Fibroblast of skin of scalp (primary cell): ENCODE measurements at places on chromosomes 7 and 10.

GRCh38 chr7:150909200-150909995 is 57.1 kb downstream of the AOC1 start:
- no peak for DNase-seq

DNA sequence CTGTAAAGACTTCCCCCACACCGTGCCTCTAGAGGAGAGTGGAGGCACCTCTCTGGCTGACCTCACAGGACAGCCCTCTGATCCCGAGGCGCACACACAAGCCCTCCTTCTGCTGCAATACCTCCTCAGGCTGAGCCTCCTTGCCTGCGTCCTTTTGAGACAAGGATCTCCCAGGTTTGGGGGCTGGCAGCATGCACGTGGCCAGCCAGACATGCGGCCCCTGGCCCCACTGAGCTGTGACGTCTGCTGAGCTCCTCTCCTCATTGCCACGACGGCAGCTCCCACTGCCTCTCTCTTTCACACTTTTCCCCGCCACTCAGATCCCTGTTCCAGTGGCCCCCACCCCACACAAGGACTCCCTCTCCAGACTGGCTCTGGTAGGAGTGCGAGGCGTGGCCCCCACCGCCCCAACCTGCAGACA is 12.2 kb upstream of the DNAAF5 start:
- DNase-seq: no peak

DNA sequence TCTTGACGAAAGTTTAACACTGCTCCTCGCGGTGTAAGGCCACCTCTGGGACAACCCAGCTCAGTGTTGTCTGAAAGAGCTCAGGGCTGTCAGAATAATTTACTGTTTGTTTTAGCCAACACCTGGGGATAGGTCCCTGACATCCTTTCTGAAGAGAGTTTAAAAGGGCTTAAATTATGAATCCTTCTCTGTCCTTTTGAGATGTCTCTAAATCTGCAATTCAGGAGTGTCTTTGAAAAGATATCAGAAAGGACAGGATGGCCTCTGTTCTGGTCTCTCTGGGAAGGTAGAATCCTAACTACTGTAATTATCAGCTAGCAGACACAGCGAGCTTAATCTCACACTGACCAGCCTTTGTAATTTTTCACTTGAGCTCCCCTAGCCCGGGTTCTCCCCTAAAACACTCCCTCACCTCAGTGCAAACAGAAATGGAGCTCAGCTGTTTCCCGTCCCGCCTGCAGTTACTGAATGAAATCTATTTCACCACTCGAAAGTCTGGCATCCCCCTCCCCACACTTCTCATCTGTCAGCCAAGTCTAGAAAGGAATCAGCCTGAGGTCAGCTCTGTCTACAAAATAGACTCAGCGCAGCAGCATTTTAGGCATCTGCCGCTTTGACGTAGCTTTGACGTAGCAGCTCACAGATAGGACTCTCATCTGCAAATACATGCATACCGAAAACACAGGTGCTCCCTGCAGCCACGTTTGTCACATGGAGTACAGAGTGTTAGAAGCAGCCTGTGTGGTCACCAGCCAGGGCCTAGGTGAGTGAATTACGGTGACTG is 4.8 kb downstream of the DYNC2I1 start:
- DNase-seq: no peak

DNA sequence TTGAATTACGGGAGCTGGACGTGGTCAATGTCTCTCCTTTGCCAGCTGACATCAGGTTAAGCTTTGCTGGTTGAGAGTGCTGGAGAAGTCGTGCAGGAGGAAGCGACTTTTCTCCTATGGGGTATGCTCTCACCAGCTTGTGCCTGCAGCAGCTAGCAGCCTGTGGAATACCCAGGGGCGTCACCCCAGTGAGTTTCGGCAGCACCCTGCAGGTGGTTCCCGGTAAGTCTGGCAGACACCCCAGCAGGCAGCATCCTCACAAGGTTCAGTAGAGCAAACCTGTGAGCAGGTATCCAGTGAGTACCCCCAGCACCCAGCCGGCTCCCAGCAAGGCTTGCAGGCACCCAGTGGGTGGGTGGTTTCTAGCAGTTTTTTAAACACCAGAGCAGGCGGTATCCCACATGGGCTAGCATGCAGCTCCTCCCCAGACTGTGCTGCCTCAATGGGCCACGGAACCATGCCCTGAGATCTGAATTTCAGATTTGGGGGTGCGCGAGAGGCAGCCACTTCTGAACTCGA is 74.8 kb upstream of the SVIL start:
- no peak for DNase-seq

DNA sequence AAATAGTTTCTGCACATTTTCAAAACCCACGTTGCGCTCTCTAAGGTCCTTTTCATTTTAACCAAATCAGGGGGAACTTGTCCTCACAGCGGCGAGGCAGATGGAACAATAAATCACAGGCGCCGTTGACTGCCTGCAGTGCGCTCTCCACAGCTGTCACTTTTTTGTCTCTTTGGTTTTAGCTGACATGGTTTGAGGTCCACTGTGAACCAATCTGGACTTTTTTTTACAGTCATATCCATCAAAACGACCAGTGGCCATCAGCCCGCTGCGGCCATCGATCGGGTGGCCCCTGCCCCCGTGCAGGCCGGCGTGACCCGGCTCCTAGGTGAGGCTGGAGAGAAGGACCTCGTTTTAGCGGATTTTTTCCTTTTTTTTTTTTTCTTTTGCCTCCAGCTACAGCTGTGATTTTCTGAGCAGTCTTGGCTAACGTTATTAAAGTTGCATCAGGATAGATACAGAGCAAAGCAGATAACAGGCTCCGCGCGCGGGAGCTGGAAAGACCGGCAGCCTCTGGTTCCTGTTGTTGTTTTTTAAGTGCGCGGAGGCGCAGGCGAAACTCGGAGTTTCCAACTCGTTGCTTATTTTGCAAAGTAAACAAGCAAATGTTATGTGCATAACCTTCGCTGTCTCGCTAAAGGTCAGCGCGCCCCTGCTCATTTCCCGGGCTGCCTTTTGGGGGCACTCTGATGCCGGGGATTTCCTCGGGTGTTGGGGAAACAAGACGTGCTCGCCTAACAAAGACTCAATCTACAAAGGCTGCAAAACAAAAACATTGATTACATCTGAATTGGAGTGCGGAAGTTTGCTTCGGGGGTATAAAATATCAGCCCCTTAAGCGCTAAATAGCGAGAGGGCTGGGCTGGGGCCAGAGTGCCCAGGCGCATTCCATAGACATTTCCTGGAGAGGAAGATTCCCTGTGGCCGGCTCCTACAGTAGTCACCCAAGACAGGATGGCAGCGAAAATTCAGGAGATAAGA is 414.8 kb upstream of the MKI67 start:
- DNase-seq: peak; percentile 13

DNA sequence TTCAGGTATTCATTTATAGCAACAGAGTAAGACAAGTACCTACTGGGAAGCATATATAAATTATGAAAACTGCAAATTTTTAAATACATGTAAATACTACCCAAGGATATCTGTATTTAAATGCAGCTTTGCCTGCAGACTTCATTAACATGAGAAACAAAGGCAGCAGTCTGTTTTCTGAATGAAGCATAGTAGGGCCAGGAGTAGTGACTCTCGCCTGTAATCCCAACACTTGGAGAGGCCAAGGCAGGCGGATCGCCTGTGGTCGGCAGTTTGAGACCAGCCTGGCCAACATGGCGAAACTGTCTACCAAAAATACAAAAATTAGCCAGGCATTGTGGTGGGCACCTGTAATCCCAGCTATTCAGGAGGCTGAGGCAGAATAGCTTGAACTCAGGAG is 42.5 kb upstream of the PHF14 start:
- DNase-seq: no peak

GRCh38 chr10:61464461-61465170 is 11.4 kb upstream of the TMEM26 start:
- peak; percentile 70 for DNase-seq

GRCh38 chr10:131645756-131646155 is 255.1 kb upstream of the PPP2R2D start:
- DNase-seq: no peak

GRCh38 chr7:118186501-118186900 is 2.5 kb downstream of the LSM8 start:
- DNase-seq: no peak

- no peak for DNase-seq
Observed at GRCh38 chr7:96998744-96999143, 6.6 kb upstream of the DLX6 start.

DNA sequence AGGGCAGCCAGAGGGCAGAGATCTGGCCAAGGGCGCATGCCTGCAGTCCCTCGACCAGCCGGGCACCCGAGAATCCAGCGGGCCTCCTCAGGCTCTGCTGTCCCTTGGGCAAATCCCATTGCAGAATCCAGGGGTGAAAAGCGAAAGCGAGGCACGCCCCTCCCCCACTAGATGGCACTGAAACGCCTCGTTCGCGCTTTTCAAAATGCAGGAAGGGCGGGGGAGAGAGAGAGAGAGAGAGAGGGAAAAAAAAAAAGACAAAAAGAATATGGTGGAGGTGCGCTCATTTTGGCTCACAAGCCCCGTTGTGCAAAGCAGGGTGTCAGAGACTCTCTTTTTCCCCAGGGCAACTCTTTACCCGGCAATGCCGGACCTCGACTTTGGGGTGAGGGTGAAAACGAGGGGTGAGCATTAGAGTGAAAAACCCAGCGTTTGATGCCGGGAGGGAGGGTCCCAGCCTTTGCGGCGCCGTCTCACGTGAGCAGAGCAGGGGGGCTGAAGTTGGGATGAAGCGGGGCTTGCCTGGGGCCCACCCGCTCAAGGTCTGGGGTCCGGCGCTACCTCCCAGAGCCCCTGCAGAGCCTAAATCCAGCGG is 2.5 kb upstream of the TMEM178B start:
- DNase-seq: no peak

GRCh38 chr10:119391440-119392251 is 150.9 kb downstream of the RGS10 start:
- DNase-seq: peak; percentile 35

- DNase-seq: no peak
Observed at GRCh38 chr10:130882906-130883305, 428.6 kb downstream of the TCERG1L start.

GRCh38 chr10:99161165-99161564 is 74.5 kb downstream of the HPSE2 start:
- no peak for DNase-seq

DNA sequence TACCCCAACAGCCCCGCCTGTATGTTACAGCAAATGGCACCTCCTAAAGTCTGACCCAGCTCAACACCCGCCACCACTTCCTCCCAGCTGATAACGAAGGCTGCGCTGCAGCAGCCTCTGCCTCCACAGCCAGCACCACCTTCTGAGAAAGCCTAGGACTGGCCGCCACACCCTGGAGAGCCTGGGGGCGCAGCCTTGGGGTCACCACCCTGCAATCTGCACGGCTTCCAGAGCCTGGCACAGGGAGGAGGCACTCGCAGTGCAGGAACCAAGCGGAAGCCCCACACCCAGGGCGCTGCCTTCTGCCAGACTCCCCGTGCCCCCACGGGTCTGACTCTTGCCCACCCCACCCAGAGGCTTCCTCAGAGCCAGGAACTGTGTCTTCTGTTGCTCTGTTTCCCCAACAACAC is 112.5 kb downstream of the MAD1L1 start:
- no peak for DNase-seq

DNA sequence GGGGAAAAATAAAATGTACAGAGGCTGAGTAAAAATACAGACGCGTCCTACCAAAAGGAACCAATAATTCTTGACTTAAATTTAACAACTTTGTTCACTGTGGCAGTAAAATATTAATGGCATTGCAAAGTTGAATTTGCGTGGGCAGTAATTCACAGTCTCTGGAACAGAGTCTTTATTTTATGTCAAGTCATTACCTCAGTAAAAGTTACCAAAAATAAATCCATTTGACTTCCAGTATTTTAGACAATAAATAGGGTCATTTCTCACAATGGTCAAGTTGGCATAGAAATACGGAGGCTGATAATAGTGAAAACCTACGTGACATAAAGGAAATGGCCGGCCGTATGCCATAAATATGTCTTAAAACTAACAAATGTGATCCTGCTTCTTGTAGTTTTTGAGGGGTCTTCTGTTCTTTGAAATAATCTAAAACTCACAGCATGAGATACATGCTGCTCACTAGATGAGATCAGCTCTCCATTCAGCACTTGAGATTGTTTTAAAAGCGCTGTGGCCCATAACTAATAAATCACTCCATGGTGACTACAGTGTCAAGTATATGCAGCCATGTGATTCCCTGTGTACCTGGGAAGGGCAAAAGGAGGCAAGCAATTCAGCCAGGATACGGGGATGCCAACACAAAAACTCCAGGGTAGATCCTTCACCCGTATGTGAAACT is 75.3 kb downstream of the DOCK4 start:
- DNase-seq: no peak

DNA sequence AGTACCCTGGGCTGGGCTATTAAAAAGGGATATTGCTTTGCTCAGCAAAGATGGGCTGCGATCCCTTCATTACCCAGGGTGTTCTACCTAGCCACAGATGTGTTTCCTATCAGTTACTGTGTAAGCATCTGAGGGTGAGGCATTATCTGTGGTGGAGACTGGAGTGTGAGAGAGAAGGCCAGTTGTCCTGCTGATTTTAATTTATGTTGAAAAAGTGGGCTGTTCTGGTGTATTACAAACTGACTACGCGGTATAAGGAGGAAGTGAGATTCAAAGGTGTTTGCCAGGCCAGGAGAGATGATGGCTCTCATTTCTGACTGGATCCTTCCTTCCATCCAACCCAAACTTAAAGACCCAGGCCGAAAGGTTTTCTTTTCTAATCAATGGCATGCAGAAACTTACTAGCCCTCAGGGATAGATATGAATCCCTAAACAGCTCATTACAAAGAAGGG is 7.6 kb downstream of the TCF7L2 start:
- peak; percentile 14 for DNase-seq

DNA sequence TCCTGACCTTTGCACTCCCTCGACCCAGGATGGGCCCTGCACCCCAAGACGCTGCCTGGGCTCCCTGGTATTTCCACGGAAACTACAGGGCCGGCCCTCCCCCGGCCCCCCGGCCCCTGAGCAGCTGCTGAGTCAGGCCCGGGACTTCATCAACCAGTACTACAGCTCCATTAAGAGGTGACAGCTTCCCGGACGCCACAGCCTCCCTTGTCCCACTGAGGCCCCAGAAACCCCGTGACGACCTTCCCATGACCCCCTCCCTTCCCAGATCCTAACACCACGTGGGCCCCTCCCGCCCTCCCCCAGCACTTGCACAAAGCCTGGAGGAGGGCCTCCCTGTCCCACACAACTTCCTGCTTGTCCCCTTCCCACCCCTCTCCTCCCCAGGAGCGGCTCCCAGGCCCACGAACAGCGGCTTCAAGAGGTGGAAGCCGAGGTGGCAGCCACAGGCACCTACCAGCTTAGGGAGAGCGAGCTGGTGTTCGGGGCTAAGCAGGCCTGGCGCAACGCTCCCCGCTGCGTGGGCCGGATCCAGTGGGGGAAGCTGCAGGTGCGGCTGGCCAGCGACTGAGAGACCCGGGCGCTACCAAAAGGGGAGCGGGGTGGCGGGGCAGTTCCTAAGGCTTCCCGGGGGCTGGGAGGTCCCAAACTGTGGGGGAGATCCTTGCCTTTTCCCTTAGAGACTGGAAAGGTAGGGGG is 5.7 kb downstream of the NOS3 start:
- no peak for DNase-seq
